ENCODE measurements at places on chromosomes 12 and 14.

DNA sequence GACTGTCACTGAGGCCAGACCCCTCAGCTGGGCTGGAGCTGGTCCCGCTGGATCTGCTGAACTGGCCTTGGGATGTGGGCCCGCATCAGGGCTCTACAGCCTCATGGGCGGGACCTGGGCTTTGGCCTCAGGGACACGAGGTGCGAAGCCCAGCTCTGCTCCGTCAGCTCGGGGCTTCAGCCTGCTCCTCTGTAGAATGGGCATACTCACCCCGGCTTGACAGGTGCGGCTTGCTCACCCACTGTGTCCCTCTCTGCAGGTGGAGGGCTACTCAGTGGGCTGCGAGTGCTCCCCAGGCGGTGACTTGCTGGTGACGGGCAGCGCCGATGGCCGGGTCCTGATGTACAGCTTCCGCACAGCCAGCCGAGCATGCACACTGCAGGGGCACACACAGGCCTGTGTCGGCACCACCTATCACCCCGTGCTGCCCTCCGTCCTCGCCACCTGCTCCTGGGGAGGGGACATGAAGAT is 57.6 kb downstream of the BEGAIN start:
- no peak for DNase-seq

GRCh38 chr12:73053893-73054292 is 781.7 kb downstream of the TRHDE start:
- DNase-seq, result no peak

- peak; percentile 40 for DNase-seq
Measured at GRCh38 chr14:72792051-72792788, 101.7 kb downstream of the DPF3 start.

GRCh38 chr12:28882444-28882843 is 266.6 kb upstream of the FAR2 start:
- no peak for DNase-seq

- DNase-seq, result peak; percentile 98
Measured at GRCh38 chr12:47270782-47271664, 191.3 kb upstream of the AMIGO2 start.

GRCh38 chr14:27391331-27391730 is 793.5 kb upstream of the NOVA1 start:
- DNase-seq, result peak; percentile 74

DNA sequence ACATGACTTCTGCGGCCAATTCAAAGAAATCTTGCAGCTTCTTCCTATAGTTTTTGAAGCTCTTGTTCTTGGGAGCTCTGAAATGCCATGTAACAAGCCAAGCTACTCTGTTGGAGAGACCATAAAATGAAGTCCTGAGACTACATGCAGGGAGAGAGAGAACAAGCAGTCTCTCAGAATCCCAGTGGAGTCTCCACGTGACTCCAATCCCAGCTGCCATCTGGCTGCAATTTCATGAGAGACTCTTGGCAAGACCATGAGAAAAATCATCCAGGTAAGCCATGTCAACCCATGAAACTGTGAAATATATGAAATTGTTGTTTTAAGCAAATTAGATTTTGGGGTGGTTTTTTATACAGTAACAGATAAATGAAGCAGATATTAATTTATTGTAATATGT is 54.4 kb downstream of the KLRG1 start:
- no peak for DNase-seq

- peak; percentile 15 for DNase-seq
Measured at GRCh38 chr12:85280165-85280983, at the start of gene ALX1. TSS of gene ALX1 (plus strand) at chr12:85280220. CDS start at chr12:85280262, 42 bp downstream.

DNA sequence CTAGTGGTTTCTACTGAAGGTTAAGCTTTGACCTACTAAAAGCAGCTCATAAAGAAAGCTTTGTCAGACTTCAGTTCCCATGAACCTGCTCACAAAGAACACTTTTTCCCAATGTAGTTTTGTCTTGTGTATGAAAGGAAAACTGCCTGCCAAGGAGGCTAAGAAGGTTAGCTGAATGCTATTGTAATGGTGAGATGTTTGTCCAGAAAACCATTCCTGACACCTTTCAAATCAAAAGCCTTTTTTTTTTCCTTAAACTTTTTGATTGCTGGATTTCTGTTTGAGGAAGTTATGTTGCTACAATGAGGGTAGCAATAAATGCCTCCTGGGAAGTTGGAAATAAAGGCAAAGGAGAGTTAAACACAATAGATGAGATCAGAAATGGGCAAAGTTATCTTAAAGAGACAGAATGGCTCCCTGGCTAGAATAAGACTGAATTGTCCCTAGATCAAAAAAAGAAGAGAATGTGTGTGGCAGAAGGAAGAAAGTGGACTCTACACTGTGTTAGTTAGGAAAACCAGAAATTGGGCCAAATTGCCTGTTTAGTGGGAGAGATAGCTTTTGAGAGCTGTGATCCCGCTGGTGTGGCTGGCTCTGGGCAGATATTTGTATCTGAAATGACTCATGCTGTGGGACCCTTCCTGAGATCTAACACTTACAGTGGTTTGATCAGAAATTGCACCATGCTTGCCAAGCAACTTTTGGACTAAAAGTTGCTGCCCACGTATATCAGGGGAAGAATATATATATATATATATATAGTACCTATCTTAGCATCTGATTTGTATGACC is 27.5 kb downstream of the TECPR2 start:
- DNase-seq, result peak; percentile 8

- DNase-seq, result peak; percentile 63
Measured at GRCh38 chr12:66241061-66242043, 52.3 kb downstream of the IRAK3 start.

- no peak for DNase-seq
Measured at GRCh38 chr12:4331221-4331620, 10.2 kb downstream of the TIGAR start.

- no peak for DNase-seq
Measured at GRCh38 chr12:13536219-13536910, 339.8 kb downstream of the EMP1 start.

GRCh38 chr12:79659961-79660431 is 30.8 kb downstream of the PAWR start:
- DNase-seq, result no peak

All from fibroblast of skin of back (primary cell).